ENCODE measurements at places on chromosomes 12 and 14.

DNA sequence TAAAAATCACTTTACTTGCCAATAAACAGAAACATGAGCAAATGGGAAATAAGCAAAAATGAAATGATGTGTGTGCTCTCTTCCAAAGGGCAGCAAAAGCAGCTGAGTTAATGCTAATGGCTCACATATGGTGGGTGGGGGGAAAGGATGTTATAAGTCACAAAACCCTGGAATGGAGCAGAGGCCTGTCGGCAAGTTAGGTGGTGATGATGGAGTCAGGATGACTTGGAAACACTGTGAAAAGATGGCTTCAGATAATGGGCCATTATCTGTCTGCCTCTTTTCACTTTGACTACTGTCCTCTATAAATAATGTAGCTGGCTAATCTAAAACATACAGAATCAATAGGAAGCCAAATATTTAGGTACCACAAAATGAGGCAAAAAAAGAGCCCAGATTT, 228.7 kb downstream of the APAF1 start:
- no peak for DNase-seq

- DNase-seq, result peak; percentile 11
These were observed 21.6 kb upstream of the CLEC4E start for GRCh38 chr12:8562310-8562709.

- no peak for DNase-seq
These were observed 881.3 kb upstream of the ATXN7L3B start for GRCh38 chr12:73656375-73656774.

DNA sequence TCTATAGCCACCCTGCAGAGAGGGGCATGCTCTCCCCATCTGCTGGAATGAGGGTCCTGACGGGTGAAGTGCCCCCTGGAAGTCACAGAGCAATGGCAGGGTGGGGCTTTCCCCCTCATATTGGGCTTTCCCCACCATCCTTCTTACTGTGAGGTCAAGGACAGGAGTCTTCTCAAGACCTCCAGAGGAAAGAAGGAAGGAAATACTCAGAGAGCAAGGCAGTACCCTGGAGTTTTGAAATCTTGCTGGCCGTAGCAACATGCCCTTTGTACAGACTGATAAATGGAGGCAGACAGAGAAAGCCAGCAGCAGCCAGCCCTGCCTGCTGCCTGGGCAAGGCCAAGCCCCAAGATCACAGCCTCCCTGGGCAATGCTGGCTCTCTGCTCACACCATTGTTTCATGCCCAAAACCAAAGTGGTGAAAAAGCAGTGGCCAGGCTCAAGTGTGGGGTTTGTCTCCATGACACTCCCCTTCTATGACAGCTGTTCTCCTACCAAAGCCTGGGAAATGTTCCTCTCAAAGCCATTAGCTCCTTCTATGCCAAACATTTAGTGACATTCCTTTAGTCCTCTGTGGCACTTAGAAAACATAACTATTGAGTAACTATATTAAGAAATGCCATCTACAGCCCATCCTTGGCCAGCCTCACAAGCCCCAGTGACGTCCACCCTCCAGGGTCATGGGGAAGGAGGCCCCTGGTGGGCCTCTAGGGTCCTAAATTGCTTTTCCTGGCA, 13.2 kb upstream of the ITPK1 start:
- no peak for DNase-seq

- DNase-seq, result no peak
These were observed 4.4 kb downstream of the KRT2 start for GRCh38 chr12:52647601-52648000.

GRCh38 chr14:37147310-37147880, 25.0 kb downstream of the SLC25A21 start:
- no peak for DNase-seq

DNA sequence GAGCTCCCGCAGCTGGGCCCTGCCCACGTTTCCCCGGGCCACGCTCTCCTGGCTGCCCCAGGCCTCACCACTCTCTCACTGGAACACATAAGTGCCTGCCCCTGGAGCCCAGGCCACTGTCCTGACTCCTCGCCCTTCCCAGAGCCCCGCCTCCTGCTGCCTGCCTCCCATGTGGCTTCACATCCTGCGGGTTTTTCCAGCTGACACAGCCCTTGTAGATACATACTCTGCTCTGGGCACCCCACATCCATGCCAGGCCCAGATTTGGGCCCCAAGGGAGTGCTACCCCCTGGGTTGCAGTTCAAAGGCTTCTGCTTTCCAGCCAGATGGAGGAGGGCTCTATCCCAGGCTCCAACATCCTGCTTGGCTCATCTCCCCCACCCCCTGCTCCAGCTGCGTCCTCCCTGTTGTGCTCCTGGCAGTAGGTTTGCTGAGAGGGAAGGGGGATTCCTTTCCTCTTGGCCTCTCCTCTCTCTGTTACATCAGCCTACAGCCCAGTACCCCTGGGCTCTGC, 60.1 kb downstream of the TSPAN9 start:
- DNase-seq, result peak; percentile 55

DNA sequence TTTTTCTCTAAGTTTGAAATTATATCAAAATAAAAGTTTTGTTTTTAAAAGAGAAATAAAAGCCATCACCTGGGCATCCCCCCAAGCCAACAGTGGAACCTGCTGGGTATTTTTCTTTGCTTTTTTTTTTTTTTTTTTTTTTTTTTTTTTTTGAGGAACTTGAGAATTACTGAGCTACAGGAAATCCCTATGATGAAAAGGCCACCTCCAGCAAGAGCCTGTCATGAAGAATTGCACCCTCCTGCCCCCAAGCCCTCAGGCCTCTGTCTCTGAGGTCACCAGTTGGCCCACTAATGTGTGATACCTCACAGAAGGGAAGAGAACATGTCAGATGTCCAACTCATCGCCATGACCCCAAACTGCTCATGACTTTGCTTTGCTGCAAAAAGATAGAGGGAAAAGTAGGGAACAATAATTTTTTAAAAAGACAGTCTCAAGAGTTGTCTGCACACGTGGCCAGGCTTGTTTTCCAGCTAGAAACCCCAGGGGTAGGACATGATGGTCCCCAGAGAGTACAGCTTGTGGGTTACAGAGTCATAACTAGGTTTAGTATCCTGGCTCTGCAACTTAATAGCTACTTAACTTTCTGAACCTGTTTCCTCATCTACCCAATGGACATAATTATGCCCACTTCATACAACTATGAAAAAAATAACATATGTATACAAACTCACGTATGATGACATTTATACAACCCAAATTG, 124.3 kb upstream of the EGLN3 start:
- no peak for DNase-seq

DNA sequence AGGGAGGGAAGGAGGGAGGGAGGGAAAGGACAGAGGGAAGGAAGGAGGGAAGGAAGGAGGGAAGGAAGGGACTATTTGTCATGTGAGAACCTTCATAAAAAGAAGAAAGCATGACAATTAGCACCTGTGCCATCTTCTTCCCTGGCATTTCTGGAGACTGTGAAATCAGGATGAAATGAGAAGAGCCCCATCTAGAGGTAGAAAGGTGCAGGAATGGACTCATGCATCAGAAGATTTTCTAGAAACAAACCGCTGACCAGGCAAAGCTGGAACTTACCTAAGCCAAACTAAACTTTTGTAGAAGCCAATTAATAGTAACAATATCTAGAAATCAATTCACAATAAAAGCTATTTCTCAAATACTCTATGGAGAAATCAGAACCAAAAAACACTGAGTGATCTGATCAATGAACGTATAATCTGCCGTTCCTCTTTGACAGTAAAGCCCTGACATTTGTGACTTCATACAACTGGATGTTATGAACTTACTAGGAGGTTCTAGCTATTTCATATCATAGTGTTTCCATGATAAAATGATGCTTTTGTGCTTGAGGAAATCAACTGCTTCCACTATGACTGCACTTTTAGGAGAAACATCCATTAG, 24.4 kb upstream of the CRACR2A start:
- peak; percentile 61 for DNase-seq

DNA sequence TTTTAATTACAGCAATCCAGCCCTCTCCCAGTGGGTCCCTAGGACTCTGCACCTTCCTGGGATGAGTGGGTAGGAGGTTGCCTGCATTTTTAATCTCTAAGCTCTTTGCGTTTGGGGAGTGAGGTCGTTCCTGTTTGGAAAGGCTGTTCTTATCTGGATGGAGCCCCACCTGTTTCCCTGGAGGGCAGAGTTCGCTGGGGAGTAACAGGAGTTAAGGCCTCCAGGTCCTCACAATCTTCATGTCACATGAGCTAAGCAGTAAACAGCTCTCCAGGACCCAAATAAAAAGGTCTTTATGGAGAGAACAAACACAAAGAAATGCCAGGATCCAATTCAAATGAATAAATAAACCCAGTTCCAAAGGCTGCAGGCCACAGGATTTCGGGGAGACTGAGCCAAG, 56.0 kb upstream of the RFLNA start:
- no peak for DNase-seq

GRCh38 chr14:22598099-22598895, at the start of gene ABHD4:
Gene ABHD4, plus strand, starts transcription at chr14:22598300. Its CDS starts 7 bp downstream, at chr14:22598307.
- peak; percentile 57 for DNase-seq
